ENCODE measurements at places on chromosomes 7 and 10. TPM values are rescaled to one million over a fixed set of nuclear protein-coding genes. Genes with fewer than 3 reads are reported as not detected.

Gene ADARB2
- total RNA-seq = not detected

- no peak for DNase-seq
- H3K4me3 ChIP-seq = no peak overlapping the region
- no peak overlapping the region for H3K27ac ChIP-seq
Measured at GRCh38 chr10:35451151-35452016, 115.1 kb downstream of the CCNY start.

DNA sequence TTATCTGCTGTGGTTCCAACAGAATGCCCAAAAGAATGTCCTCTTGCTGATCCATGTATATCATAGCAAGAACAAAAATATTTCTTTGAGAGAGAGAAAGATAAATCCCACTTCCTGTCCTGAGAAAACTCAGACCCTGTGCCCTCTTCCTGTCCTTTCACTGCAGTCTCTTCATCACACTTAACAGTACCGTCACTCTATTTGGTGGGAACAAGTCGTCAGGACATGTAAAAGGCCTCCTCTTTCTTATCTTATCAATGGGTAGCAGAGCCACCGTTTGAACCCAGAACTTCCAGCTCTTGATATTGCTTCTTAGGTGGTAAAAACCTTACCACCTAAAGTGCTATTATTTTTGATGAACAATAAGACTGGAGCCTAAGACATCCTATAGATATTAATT is 43.9 kb downstream of the CHRM2 start:
- no peaks in the 10 kb centered on the region for H3K36me3 ChIP-seq
- H3K4me1 ChIP-seq = no peaks in the 10 kb centered on the region
- no peaks in the 10 kb centered on the region for H3K27me3 ChIP-seq
- H3K4me3 ChIP-seq = no peak overlapping the region

GRCh38 chr10:110408203-110408871 is 89.4 kb upstream of the DUSP5 start:
- peaks cover 52% of the 10 kb centered on the region for H3K4me1 ChIP-seq
- no peaks in the 10 kb centered on the region for H3K36me3 ChIP-seq
- no peaks in the 10 kb centered on the region for H3K27me3 ChIP-seq
- H3K27ac ChIP-seq = peak overlapping the region; percentile 95

DNA sequence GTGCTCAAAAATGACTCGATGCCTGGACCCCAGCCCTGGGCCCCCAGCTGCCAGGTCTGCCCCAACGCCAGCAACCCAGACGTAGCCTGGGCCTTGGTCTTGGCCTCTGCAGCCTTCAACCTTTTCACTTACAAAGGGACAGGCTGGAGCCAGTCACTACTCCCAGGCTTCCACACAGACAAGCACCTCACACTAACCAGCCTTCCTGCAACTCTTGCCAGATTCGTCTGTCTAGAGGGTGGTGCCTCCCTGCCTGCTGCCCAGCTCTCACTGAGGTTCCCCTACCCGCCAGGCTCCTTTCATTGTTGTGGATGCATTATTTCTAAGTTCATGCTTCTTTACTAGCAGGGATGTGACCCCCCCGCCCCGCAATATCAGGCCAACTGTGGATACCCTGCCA is 56.3 kb downstream of the NUDCD3 start:
- H3K4me1 ChIP-seq = no peaks in the 10 kb centered on the region
- H3K36me3 ChIP-seq = peaks cover 26% of the 10 kb centered on the region
- H3K27ac ChIP-seq = no peak overlapping the region

Data from SJSA1 (cell line).